ENCODE measurements at places on chromosomes 3 and 15.

- DNase-seq: no peak
These were observed 542.1 kb downstream of the EPHB1 start for GRCh38 chr3:135337192-135337591.

GRCh38 chr3:154496978-154497377 lies 67.0 kb upstream of the GPR149 start:
- DNase-seq: no peak

- no peak for DNase-seq
These were observed 8.1 kb downstream of the FBXO40 start for GRCh38 chr3:121601212-121601812.

DNA sequence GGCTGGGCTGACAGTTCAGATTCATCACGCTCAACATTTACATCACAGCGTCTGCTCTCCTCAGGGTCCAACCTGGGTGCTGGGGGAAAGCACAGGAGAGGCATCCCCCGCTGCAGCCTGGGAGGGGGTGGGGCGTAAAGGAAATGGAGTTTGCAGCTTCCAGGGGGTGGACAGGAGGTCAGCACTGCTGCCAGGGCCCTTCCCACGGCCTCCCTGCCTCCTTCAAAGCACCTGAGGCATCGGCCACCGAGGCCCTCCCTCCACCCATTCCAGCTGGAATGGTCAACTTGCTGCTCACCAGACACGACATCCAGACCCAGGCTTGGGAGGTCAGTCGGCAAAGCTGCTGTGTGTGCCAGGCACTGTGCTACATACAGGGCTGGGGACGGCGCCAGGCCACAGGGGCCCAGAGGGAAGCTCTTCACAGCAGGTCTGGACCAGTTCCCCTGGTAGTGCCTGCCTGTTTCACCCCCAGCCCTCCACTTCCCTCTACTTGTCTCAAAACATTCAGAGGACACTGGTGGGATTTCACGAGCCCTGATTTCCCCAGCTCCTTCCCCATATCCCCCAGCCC lies 120.7 kb downstream of the ANP32A start:
- DNase-seq: no peak

- DNase-seq: peak; percentile 67
These were observed 45.0 kb downstream of the TNK2 start for GRCh38 chr3:195863121-195864061.

GRCh38 chr15:67820122-67820991 lies 5.0 kb upstream of the SKOR1 start:
- DNase-seq: no peak

All from activated CD4-positive, alpha-beta T cell treated with anti-CD3 and anti-CD28 coated beads, Interleukin-2, Interleukin-6, amounts not matched to agents 100 ng/mL and 50 ng/mL, durations not matched to agents 16 hours and 8 hours (primary cell).